ENCODE measurements at places on chromosomes 3 and 15.
A peak's percentile ranks its signal among the peaks of the same experiment; 100 is the strongest.

DNA sequence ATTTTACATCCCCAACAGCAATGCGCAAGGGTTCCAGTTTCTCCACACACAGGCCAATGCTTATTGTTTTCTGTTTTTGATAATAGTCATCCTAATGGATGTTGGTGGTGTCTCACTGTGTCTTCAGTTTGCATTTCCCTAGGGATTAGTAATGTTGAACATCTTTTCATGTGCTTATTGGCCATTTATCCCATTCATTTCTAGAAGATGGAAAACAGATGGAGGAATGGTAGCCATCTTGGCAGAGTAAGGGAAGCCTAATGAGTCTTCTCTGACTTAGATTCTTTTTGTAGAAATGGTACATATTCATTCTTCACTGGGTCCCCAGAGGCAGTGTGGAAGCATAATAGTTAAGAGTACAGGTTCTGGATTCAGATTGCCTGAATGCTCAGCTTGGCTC, 46.8 kb upstream of the SRGAP3 start:
- no peak for DNase-seq

DNA sequence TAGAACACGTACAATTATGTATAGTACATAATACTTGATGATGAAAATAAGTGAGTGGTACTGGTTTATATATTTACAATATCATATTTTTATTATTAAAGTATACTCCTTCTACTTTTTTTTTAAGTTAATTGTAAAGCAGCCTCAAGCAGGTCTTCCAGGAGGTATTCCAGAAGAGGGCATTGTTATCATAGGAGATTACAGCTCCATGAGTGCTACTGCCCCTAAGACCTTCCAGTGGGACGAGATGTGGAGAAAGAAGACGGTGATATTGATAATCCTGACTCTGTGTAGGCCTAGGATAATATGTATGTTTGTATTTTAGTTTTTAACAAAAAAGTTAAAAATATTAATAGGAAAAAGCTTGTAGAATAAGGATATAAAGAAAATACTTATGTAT, 40.3 kb upstream of the SCN5A start:
- DNase-seq: no peak

DNA sequence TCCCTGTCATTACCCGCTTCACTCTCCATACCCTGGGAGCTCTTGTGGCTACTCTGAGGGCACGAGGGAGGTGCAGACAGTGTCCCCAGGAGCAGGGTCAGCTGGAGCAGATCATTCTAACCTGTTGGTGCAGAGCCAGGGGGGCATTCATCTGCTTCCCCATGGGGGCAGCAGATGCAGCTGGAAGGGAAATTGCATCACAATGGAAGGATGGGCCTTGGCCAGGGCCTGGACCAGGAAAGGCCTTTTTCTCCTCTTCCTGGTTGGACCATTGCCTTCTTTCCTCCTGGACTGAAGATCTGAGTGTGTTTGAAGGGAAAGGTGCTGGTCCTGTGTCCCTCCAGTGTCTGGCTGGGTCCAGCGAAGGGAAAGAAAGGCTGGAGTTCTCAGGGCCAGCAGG, 55.7 kb downstream of the EPHB1 start:
- no peak for DNase-seq

DNA sequence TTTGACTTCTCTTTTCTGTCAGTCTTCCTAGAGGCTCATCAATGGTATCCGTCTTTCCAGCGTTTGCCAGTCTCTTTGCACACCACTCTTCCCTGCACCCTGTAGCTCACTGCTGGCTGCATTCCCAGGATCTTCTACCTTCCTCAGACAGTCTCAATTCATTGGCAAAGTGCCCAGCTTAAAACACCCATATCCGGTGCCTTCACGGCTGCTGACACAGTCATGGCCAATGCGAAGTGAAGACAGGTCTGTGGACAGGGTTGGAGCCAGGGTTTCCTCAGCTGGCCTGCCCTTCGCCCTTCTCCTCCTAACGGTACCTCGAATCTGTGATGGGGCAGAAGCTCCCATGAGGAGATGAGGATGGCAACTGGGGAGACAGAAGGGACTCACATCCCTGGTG, 36.1 kb downstream of the PTH1R start:
- DNase-seq: no peak

- DNase-seq: no peak
Measured at GRCh38 chr15:42604894-42605744, 29.7 kb downstream of the STARD9 start.

- no peak for DNase-seq
Measured at GRCh38 chr3:9230596-9230995, 18.9 kb downstream of the SRGAP3 start.

DNA sequence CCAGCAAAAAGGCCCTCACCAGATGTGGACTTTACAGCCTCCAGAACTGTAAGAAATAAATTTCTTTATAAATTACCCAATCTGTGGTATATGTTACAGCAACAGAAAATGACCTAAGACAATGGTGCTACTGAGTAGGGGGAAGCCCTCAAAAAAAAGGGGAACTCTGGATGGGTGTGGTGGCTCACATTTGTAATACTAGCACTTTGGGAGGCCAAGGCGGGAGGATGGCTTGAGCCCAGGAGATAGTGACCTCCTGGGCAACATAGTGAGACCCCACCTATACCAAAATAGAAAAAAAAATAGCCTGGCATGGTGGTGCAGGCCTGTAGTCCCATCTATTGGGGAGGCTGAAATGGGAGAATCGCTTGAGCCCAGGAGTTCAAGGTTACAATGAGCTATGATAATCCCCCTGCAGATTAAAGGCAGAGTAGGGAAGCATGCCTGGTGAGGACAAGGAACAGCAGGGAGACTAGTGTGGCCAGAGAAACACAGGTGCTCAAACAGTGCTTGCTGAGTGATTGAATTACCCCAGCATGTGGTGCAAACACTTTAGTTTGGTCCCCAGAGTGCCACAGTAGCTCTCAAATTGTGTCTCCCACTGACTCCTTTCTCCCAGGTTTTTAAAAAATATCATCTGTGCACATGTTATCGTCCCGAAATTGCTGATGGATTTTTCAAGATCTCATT, 13.9 kb upstream of the USP3 start:
- DNase-seq: no peak

DNA sequence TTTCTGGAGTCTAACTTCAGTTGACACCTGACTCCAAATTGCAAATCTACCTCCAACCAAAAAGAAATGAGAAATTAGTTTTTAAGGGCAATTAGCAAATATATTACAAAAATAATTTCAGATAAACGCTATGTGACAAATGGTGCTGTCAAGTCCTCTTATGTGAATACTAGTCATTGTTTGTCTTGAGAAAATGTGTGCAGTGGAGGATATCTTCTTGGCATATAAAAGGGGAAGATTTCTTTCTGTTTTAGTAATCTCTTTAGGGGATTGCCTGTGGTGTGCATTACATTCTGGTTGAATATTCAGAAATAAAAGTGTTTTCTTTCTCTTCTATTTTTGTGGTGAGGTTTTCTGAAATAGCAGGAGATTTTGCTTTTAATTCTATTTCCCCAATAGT, 3.0 kb upstream of the GCSAM start:
- DNase-seq: no peak

- peak; percentile 36 for DNase-seq
Measured at GRCh38 chr3:119642746-119643473, 17.5 kb downstream of the POPDC2 start.

DNA sequence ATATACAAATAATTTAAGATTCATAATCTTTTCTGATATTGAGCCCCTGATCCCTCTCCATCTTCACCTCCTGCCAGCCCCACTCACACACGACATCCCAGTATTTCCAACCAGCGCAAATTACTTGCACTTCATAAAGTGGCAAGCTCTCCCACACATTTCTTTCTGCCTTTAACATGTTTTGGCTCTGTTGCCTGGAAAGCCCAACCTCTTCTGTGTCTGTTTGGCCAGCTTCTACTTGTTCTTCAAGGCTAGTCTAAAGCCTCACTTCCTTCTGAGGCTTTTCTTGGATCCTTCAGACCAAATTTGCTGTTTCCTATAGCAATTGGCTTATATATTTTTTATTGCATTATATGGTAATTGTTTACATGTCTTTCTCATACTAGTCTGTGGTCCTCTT, 5.1 kb upstream of the TM6SF1 start:
- no peak for DNase-seq

GRCh38 chr3:100059472-100059871, 54.8 kb downstream of the FILIP1L start:
- DNase-seq: no peak

DNA sequence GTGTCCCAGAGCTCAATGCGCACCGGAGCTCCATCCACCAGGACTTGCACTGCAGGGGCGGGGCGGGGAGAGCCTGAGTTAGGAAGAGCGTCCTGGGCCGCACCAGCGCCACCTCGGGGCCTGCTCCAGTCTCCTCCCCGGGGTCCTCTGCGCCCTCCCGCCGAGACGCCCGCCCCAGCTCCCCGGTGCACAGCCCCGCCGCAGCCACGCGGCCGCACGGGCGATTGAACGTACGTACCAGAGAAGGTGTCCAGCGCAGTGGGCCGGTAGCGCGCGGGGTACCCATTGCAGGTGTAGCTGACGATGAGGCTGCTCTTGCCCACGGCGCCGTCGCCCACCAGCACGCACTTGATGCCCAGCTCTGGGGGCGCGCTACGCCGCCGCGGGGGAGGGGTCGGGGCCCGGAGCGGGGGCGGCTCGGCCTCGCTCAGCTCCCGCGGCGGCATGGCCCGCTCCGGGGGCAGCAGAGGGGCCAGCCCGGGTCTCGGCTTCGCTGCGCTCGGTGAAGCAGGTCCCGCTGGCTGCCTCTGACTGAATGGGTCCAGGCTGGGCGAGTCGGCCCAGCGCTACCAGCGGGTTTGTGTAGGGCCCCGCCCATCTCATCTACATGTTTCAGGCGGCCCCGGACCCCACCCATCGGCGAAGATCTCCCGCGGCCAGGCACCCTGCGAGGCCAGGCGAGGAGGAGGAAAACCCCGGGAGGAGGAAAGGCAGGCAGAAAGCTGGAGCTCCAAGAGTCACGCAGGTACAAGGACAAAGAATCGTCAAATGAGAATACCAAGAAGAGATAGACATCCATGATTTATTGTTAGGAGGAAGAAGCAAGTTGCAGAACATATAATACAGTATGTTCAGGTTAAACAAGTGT, at the start of gene RHOV:
Gene RHOV, minus strand, starts transcription at position 541 of the 868 bp plus-strand sequence. Its CDS starts 95 bp downstream, at position 446.
- peak; percentile 72 for DNase-seq

GRCh38 chr15:33985287-33985686, 17.0 kb downstream of the CHRM5 start:
- DNase-seq: no peak

DNA sequence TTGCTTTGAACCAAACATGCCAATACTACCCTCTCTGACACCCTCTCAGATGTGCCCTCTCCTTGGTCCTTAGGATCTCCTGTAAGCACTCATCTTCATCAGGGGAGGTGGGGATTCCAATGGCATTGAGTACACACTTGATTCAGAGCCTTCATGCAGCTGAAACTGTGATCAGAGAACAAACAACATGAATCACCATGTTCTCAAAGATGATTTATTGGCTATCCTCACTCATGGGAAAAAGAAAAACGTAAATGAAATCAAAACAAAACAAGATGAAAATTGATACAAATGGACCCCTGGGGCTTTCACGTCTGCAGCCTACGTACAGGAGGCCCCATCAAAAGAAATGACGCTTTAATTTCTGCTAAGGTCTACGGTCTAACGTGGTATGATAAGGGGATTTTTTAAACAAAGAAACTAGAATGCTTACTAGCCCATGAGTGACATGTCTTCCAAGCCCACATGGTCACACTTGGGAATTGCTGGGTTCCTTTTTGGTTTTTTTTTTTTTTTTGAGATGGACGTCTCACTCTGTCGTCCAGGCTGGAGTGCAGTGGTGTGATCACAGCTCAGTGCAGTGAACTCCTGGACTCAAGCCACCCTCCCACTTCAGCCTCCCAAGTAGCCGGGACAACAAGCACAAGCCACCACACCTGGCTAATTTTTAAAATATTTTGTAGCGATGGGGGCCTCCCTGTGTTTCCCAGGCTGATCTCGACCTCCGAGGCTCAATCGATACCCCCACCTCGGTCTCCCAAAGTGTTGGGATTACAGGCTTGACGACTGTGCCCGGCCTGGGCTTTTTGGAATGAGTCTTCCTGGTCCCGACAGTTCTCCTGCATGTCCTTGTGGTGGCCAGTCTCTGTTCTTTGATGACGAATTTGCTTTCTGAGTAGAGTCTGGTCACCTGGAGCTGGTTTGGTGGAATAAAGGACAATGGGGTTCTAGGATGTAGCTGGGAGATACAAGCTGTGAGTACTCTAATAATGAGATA, 202.6 kb downstream of the XXYLT1 start:
- DNase-seq: no peak
